ENCODE measurements at places on chromosomes 7 and 10. TPM values are rescaled to one million over a fixed set of nuclear protein-coding genes. Genes with fewer than 3 reads are reported as not detected.

DNA sequence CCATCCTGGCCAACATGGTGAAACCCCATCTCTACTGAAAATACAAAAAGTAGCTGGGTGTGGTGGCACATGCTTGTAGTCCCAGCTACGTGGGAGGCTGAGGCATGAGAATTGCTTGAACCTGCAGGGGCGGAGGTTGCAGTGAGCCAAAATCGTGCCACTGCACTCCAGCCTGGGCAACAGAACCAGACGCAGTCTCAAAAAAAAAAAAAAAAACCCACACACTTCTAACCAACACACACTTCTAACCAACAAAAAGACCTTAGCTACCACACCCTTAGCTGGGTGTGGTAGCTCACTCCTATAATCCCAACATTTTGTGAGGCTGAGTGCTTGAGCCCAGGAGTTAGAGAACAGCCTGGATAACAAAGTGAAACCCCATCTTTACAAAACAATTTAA, 33.9 kb upstream of the SPOCK2 start:
- H3K27me3 ChIP-seq = no peaks in the 10 kb centered on the region
- no peak overlapping the region for H3K27ac ChIP-seq
- no peak for DNase-seq
- peaks cover 25% of the 10 kb centered on the region for H3K4me1 ChIP-seq
- peaks cover 21% of the 10 kb centered on the region for H3K36me3 ChIP-seq

- peaks cover 4% of the 10 kb centered on the region for H3K27me3 ChIP-seq
- no peaks in the 10 kb centered on the region for H3K4me1 ChIP-seq
- H3K36me3 ChIP-seq = no peaks in the 10 kb centered on the region
- no peak for DNase-seq
Observed at GRCh38 chr10:120643351-120643750, 186.3 kb downstream of the PLPP4 start.

ACSL5 gene
- total RNA-seq = 6.6 TPM

SLF2 gene
- 15.8 TPM for total RNA-seq
